NCI-H2081 (cell line): ENCODE measurements at places on chromosomes 1 and 21.

- no peak for DNase-seq
Measured at GRCh38 chr21:44919111-44919912, 1.4 kb downstream of the ITGB2 start.

DNA sequence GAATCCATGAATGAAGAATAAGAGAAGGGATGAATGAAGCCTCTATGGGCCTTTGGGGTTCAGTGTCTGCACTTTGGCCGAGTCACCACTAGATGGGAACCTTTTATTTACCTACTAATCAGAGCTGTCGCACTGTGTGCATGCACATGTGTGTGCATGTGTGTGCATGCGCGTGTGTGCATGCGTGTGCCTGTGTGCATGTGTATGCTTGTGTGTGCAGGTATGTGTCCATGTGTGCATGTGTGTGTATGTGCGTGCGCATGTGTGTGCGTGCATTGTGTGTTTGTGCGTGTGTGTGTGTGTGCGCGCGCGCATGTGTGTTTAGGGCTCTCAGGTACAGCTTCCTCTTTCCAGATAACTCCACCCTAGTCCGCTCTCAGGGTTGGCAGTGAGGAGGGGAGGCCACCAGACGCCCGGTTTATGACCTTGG lies 20.4 kb upstream of the UBXN10 start:
- no peak for DNase-seq

DNA sequence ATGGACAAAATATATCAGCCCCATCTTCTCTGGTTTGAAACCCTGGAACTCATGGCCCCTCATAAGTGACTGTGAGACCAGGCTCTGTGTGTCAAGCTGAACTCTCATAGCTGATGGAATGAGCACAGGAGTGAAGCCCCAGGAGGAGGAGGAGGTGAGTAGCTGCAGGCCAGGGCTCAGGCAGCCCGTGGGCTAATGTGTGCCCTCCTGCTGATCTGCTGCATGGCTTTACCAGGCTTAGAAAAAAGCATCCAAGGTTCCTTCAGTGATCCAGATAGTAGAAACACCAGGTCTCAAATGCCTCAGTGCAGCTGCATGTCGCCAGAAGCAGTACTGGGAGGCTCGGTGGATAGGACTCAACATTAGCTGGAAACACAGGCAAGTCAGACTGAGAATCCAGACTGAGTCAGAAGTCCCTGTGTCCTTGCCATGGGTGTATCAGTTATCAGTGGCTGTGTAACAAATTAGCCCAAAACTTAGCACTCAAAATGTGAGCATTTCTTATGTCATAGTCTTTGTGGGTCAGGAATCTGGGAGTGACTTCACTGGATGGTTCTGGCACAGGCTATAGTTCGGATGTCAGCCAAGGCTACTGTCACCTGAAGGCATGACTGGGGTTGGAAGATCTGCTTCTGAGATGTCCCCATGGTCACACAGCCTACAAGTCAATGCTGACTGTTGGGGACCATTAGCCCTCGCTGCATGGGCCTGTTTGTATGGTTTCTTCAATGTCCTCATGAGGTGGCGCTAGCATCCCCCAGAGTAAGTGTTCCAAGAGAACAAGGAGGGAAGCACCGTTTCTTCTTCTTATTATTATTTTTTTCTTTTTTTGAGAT lies 255.4 kb upstream of the IRF2BP2 start:
- no peak for DNase-seq

DNA sequence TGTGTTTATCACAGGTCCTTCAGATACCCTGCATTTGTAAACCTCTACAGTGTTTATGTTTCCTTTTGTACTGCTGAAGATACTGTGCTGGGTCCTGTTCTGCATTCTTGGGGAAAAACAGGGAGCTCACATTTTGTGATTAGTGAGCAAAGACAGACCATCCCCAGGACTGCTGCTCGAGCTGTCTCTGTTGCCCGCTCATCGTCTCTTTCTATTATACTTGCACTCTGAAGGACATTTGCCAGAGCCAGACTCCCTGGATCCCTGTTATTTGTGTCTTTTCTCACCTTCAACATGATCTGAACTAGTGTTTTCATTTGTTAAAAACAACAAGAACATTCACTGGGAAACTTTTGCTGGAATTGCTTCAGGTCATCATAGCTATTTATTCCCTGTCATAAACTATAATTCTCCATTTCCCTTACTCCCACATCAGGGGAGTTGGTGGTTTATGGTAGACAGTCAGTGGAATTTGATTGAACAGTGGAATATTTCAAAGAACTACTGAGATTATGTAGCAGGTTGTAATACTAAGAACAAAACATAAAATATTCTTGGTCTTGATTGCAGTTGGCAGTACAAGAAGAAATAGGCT lies 53.0 kb downstream of the PRRX1 start:
- DNase-seq: no peak

GRCh38 chr1:12344596-12345349 lies 114.9 kb downstream of the VPS13D start:
- no peak for DNase-seq

DNA sequence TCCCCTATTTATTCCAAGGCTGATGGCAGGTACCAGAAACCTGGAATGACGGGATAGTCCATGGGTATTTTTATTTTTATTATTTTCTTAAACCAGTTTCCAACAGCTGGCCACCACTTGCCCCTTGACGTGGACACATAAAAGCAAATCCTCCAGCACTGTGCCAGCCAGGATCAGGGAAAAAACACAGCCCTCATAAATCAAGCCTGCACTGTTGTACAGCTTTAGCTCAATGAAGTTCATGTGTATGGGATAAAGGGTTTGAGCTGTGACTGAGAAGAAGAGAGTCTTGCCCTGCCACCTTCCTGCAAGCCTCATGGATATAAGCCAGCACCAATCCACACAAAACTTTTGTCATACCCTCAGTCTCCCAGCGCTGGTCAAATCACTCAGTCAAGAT lies 303.8 kb upstream of the SPAG17 start:
- no peak for DNase-seq

- no peak for DNase-seq
Measured at GRCh38 chr21:27033471-27033870, 66.6 kb upstream of the ADAMTS5 start.

DNA sequence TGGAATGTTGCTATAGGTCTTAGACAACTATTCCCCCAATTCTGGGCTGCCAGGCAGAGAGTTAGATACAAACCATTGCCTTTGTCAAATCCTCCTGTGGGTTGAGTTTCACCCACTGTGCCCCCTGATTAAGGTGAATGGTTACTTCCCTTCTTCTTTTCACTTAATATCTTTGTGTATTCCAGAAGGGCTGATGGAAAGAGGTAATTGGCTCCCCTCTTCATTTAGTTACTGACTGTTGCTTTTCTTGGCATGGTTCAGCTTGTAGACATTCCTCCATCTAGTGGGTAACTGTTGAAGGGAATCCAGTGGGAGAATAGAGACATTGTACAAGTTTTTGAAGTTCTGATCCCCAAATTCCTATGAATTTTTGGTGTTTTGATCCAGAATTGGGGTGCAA lies 43.8 kb upstream of the MACF1 start:
- DNase-seq: no peak

- DNase-seq: no peak
Measured at GRCh38 chr21:35461700-35462099, 412.6 kb upstream of the RUNX1 start.

GRCh38 chr1:111587509-111588174 lies 31.9 kb upstream of the RAP1A start:
- DNase-seq: no peak

DNA sequence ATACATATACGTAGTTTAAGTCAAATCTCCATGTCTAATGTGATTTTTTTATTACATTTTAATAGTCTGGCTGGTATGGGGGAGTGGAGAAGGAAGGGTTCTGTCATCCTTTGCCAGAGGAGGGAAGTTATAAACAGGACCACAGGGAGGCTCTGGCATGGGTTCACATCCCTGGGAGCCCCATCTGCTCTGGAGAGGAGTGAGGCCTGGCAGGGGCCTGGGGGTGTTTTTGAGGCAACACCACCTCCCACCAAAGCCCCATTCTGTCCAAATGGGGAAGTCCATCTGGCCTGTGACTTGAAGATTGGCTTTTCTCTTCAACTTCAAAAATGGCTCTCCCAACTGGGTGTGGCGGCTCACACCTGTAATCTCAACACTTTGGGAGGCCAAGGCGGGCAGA lies 15.8 kb downstream of the DISP3 start:
- DNase-seq: no peak

DNA sequence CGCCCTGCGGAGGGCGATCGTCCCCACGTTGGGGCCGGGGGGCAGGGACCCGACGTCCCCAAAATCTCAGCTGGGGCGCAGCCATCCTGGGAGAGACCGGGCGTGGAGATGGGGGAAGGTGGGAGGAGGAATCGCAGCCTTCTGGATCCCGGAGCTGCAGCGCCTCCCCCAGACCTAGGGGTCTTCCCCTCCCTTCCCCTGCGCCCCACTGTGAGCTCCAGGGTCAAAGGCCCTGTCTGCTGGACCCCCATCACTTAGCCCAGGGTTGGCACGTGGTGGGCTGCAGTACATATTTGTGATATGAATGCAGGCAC lies 90.2 kb upstream of the VAMP3 start:
- no peak for DNase-seq

DNA sequence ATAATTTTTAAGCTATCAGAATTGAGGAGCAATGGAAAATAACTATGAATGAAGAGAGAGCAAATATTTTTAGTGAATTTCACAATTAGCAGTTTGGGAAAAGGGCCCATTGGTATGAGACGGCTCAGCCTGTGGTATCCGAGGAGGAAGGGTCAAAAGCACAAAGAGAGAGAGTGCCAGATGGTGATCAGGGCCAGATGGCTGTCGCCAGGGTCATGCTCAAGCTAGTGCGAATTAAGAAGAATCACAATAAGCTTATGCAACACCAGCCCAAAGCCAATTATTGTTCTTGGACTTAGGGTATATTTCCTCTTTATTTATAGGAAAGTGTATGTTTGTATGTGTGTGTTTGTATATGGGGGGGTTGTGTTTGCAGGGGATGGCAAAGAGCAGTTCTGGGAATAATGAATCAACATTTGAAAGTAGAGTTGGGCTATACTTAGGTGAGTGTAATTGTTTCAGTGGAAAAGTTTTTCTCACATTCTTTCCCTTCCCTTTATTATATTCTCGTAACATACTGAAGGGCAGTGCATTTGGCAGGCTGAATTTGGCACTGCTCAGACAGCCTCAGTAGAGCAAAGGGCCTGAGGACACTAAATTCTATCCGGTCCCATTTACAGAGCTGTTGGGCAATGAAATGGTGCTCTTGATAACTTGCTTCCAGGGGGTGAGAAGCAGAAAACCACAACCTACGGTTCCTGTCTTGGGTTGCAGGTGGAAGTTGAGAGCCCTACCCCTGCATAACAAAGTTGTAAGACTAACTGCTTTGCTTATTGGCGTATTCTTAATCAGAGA lies 19.5 kb upstream of the DDR2 start:
- no peak for DNase-seq

- DNase-seq: no peak
Measured at GRCh38 chr21:40765811-40766210, 81.1 kb downstream of the DSCAM start.

- DNase-seq: no peak
Measured at GRCh38 chr1:89311757-89312156, 39.1 kb upstream of the GBP5 start.

- DNase-seq: no peak
Measured at GRCh38 chr1:183832459-183832858, 27.5 kb downstream of the RGL1 start.

- DNase-seq: no peak
Measured at GRCh38 chr1:10516925-10517676, 42.4 kb downstream of the PEX14 start.

- no peak for DNase-seq
Measured at GRCh38 chr1:113072141-113072756, 749 bp upstream of the LRIG2 start.

DNA sequence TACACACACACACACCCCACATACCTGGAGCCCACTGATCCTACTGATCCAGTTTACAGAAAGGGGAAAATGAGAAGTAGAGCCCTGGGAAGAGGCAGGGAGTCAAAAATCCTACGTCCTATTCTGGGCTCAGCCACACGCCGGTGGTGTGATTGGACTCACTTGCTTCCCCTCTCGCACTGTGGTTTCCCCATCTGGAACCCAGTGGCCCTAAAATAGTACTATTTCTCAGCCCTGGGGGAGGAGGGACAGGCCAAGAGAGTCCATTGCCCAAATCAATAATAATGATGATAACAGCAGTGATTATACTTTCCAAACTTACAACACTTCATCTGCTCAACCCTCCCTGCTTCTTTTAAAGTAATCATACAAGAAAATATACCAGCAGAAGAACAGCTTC lies 2.9 kb upstream of the PIGR start:
- DNase-seq: no peak

DNA sequence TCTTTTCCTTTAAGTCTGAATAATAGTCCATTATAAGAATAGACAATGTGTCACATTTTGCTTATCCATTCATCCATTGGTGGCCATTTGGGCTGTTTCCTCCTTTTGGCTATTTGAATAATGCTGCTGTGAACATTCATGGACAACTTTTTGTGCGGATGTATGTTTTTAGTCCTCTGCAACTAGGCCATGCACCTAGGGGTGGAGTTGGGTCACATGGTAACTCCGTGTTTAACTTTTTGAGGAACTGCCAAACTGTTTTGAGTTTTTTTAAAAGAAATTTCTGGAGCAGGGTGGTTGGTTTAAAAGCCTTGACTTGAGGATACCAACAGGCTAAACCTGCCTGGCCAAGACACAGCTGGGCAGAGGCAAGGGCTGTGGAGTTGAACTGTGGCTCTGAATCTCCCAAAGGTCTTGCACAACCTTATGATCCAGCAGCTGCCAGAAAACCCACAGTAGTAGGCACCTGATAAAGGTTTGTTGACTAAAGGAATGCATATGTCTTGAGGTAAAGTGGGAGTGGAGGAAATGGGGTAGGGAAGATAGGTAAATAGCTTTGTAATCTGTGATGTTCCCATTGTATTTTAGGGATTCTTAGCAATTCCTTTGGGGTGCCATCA lies 5.6 kb upstream of the RPTN start:
- no peak for DNase-seq

DNA sequence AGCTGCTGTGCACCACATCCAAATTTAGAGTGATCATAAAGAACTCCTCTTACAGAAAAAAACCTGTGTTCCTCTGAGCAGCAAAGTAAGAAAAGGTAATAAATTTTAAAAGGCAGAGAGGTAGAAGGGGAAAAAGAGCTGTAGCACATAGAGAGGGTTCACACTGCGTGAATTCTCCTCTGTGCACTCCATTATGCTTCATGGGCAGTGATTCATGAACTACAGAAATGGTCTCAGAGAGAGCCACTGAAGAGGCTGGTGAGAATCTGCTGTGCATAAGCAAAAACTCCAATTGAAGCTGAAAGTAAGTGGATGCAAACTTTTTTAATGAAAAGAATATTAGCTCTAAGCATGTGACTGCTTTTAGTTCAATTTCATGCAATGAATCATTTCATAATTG lies 65.0 kb downstream of the CRB1 start:
- DNase-seq: no peak

- DNase-seq: no peak
Measured at GRCh38 chr1:119838236-119838635, 27.0 kb upstream of the REG4 start.

GRCh38 chr1:43358121-43358745 lies 548 bp upstream of the CDC20 start:
- peak; percentile 43 for DNase-seq
